ENCODE measurements at places on chromosomes 2 and 18. TPM values are rescaled to one million over a fixed set of nuclear protein-coding genes. Genes with fewer than 3 reads are reported as not detected.

EPHA4 gene
- total RNA-seq: 107 TPM

CPS1 gene
- total RNA-seq: 2.2 TPM

- DNase-seq: no peak
- H3K27ac ChIP-seq: no peak overlapping the region
- no peaks in the 10 kb centered on the region for H3K27me3 ChIP-seq
- H3K4me3 ChIP-seq: no peak overlapping the region
- no peaks in the 10 kb centered on the region for H3K4me1 ChIP-seq
Measured at GRCh38 chr2:120815292-120815691, 79.6 kb downstream of the GLI2 start.

GRCh38 chr2:239137165-239137897 is 263.5 kb downstream of the HDAC4 start:
- no peak for DNase-seq
- H3K27ac ChIP-seq: no peak overlapping the region
- H3K27me3 ChIP-seq: no peaks in the 10 kb centered on the region
- peaks cover 45% of the 10 kb centered on the region for H3K36me3 ChIP-seq

GPBAR1 gene
- 10.7 TPM for total RNA-seq

DYSF gene
- 31.3 TPM for total RNA-seq

GNAL gene
- total RNA-seq: 4.4 TPM

- no peaks in the 10 kb centered on the region for H3K27me3 ChIP-seq
- H3K27ac ChIP-seq: no peak overlapping the region
- no peaks in the 10 kb centered on the region for H3K36me3 ChIP-seq
- no peak overlapping the region for H3K4me3 ChIP-seq
- no peaks in the 10 kb centered on the region for H3K4me1 ChIP-seq
Measured at GRCh38 chr2:195782156-195782555, 125.1 kb downstream of the SLC39A10 start.

GRCh38 chr2:238053191-238053776 is 7.5 kb upstream of the SCLY start:
- peaks cover under 1% of the 10 kb centered on the region for H3K4me1 ChIP-seq
- H3K4me3 ChIP-seq: no peak overlapping the region
- no peak overlapping the region for H3K27ac ChIP-seq
- H3K27me3 ChIP-seq: no peaks in the 10 kb centered on the region
- H3K36me3 ChIP-seq: no peaks in the 10 kb centered on the region

ABCB11 gene
- 0.33 TPM for total RNA-seq

GRCh38 chr2:119367472-119368099 is 809 bp downstream of the DBI start:
- H3K27ac ChIP-seq: peak overlapping the region; percentile 97
- peak overlapping the region; percentile 87 for H3K4me3 ChIP-seq
- no peaks in the 10 kb centered on the region for H3K27me3 ChIP-seq
- no peaks in the 10 kb centered on the region for H3K4me1 ChIP-seq
- peaks cover 39% of the 10 kb centered on the region for H3K36me3 ChIP-seq

RAX gene
- total RNA-seq: not detected

DNA sequence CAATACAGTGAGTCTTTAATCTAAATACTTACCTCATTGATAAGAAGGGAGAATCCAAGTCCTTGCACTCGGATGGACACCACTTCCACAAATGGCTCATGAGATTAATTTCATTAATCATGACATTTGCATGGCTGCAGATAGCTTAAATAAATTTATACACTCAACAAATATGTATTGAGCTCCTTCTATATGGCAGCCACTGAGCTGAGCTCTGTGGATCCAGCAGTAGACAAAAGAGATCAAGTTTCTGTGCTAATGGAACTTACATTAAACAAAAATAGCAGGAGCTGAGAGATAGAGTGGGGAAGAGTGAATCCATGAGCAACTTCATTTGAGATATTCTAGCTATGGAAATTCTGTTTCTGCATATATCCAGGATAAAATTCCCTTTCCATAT is 44.4 kb downstream of the RAB27B start:
- no peak overlapping the region for H3K27ac ChIP-seq
- no peaks in the 10 kb centered on the region for H3K4me1 ChIP-seq
- no peaks in the 10 kb centered on the region for H3K27me3 ChIP-seq
- H3K36me3 ChIP-seq: no peaks in the 10 kb centered on the region
- DNase-seq: no peak

KCNF1 gene
- 0.94 TPM for total RNA-seq

GRCh38 chr2:27085673-27086089 is 891 bp upstream of the KHK start:
- peak overlapping the region; percentile 98 for H3K27ac ChIP-seq
- H3K27me3 ChIP-seq: no peaks in the 10 kb centered on the region
- no peaks in the 10 kb centered on the region for H3K36me3 ChIP-seq
- H3K4me3 ChIP-seq: peak overlapping the region; percentile 74
- peaks cover 42% of the 10 kb centered on the region for H3K4me1 ChIP-seq
- DNase-seq: peak; percentile 88

GRCh38 chr2:27149570-27150405 is 984 bp downstream of the TCF23 start:
- DNase-seq: no peak
- no peak overlapping the region for H3K4me3 ChIP-seq
- no peak overlapping the region for H3K27ac ChIP-seq
- no peaks in the 10 kb centered on the region for H3K27me3 ChIP-seq

GRCh38 chr2:48085888-48086287 is 179.6 kb upstream of the FBXO11 start:
- no peaks in the 10 kb centered on the region for H3K27me3 ChIP-seq
- H3K27ac ChIP-seq: no peak overlapping the region
- no peak overlapping the region for H3K4me3 ChIP-seq

DNA sequence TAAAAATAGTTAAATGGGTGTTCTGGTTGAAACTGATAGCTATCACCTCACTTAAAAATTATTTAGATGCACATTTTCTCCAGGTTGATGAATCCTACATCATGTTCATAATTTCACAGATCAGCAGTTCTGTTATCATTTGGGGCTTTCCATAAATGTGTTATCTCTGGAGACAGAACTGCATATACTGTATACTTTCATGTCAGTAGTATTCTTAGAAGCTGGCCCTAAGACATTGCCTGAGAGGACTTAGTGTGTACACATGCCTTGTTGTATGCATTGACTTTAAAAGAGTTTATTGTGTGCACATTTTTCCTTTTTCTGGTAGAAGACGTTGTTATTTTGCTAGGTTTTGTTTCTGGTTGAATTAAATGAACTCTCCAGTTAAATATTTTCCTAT is 41.0 kb downstream of the PIK3C3 start:
- H3K36me3 ChIP-seq: peaks cover 41% of the 10 kb centered on the region
- H3K27ac ChIP-seq: no peak overlapping the region
- no peak for DNase-seq
- no peak overlapping the region for H3K4me3 ChIP-seq
- H3K27me3 ChIP-seq: no peaks in the 10 kb centered on the region

DNA sequence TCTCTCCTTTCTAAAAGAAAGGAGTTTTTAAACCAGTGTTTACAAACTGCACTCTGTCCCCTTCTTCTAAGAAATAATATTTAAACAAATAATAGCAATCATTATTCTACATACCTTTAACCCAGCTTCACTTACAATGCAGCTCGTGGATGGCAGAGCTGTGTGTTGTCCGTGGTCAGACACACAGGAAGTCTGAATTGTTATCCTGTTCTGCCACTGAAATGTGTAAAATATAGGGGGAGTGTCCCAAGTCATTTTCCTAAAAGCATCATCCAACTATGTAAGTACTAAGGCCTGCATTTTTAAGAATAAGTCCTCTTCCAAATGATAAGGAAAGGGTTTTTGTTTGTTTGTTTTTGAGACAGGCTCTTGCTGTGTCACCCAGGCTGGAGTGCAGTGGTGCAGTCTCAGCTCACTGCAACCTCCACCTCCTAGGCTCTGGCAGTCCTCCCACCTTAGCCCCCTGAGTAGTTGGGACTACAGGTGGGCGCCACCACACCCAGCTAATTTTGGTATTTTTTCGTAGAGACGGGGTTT is 2.7 kb upstream of the PPP4R1 start:
- no peaks in the 10 kb centered on the region for H3K4me1 ChIP-seq
- H3K36me3 ChIP-seq: no peaks in the 10 kb centered on the region
- H3K27ac ChIP-seq: no peak overlapping the region
- no peak for DNase-seq
- no peak overlapping the region for H3K4me3 ChIP-seq

GRCh38 chr2:111896576-111896975 is 1.8 kb upstream of the MERTK start:
- H3K36me3 ChIP-seq: no peaks in the 10 kb centered on the region
- H3K4me3 ChIP-seq: no peak overlapping the region
- H3K27ac ChIP-seq: no peak overlapping the region
- no peak for DNase-seq
- no peaks in the 10 kb centered on the region for H3K27me3 ChIP-seq
- peaks cover 27% of the 10 kb centered on the region for H3K4me1 ChIP-seq

DNA sequence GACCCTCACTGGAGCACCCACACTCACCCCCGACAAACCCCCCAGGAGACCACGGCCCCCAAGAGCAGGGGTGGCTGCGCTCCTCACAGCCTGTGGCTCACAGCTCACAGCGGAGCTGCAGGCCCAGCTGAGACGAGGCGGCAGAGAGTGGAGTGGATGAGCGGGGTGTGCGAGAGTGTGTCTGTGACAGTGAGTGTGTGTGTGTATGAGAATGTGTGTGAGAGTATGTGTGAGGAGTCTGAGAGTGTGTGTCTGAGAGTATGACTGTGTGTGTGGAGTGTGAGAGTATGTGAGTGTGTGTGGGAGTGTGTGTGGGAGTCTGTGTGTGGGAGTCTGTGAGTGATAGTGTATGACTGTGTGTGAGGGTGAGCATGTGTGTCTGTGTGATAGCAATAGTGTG is 55.3 kb upstream of the ID2 start:
- no peak overlapping the region for H3K27ac ChIP-seq
- no peaks in the 10 kb centered on the region for H3K36me3 ChIP-seq
- no peak overlapping the region for H3K4me3 ChIP-seq

GRCh38 chr2:32718752-32719151 is 90.9 kb downstream of the TTC27 start:
- peaks cover 32% of the 10 kb centered on the region for H3K4me1 ChIP-seq
- H3K27me3 ChIP-seq: no peaks in the 10 kb centered on the region
- no peak overlapping the region for H3K27ac ChIP-seq
- DNase-seq: no peak
- H3K4me3 ChIP-seq: no peak overlapping the region

GRCh38 chr18:35241448-35241804 is 592 bp downstream of the ZNF397 start:
- DNase-seq: no peak
- peaks cover 39% of the 10 kb centered on the region for H3K36me3 ChIP-seq
- peak overlapping the region; percentile 94 for H3K27ac ChIP-seq
- H3K27me3 ChIP-seq: no peaks in the 10 kb centered on the region
- peak overlapping the region; percentile 67 for H3K4me3 ChIP-seq

NR4A2 gene
- 8.9 TPM for total RNA-seq

KCNIP3 gene
- total RNA-seq: 4.0 TPM

- no peaks in the 10 kb centered on the region for H3K4me1 ChIP-seq
- H3K27ac ChIP-seq: no peak overlapping the region
- no peaks in the 10 kb centered on the region for H3K27me3 ChIP-seq
- no peak overlapping the region for H3K4me3 ChIP-seq
- no peak for DNase-seq
- no peaks in the 10 kb centered on the region for H3K36me3 ChIP-seq
Measured at GRCh38 chr2:133143645-133144044, 424.6 kb downstream of the NCKAP5 start.

- no peaks in the 10 kb centered on the region for H3K27me3 ChIP-seq
- no peaks in the 10 kb centered on the region for H3K36me3 ChIP-seq
- H3K27ac ChIP-seq: no peak overlapping the region
- H3K4me3 ChIP-seq: no peak overlapping the region
- no peak for DNase-seq
Measured at GRCh38 chr2:207662203-207662602, 37.0 kb upstream of the METTL21A start.

Measured in right atrium auricular region (tissue), 2 donors.